ENCODE measurements at places on chromosomes 6 and 20.

DNA sequence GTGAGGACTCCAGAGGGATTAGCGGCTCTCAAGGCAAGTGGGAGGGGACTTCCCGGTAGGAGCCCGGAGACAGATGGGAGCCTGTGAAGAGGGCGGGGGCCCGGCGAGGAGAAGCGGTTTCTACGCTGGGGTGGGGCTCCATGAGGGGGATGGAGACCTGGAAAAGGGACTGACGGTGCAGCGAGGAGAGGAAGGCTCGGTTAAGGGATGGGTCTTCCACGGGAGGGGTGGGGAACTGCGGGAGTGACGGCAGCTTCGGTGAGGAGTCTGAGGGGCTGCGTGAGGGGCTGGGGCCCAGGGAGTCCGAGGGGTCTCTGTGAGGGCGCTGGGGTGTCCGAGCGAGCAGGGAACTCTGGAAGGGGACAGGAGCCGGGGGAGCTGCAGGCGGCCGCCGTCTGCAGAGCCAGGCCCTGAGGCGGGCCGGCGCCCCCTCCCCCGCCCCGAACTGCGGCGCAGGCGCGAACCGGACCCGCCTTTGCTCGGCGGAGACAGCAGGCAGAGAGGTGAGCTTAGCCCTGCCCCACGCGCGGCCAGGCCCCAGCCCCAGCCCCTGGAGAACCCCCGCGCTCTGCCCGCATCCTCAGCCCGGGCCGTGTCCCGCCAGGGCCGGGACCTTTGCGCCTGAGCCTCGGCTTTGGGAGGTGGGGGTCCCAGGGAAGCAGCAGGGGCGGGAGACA, at the start of gene NRSN2:
Gene NRSN2 (plus strand): TSS at position 472 of the 677 bp plus-strand sequence. CDS start 2,533 bp downstream, outside the sequence.
- no peak for DNase-seq

- no peak for DNase-seq
Measured at GRCh38 chr20:50895111-50895830, 36.0 kb downstream of the ADNP start.

DNA sequence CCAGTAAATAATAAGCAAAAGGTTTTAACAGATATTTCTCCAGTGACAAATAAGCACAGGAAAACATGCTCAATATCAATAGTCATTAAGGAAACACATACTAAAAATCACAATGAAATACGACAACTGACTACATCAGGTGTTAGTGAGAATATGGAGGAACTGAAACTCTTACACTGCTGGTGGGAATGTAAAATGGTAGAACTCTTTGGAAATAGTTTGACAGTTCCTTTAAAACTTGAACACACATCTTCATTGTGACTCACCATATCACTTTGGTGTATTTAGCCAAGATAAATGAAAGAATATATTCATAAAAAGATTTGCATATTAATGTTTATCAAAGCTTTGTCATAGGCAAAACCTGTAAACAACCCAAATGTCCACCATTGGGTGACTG, 11.3 kb upstream of the MAP3K5 start:
- DNase-seq = no peak

DNA sequence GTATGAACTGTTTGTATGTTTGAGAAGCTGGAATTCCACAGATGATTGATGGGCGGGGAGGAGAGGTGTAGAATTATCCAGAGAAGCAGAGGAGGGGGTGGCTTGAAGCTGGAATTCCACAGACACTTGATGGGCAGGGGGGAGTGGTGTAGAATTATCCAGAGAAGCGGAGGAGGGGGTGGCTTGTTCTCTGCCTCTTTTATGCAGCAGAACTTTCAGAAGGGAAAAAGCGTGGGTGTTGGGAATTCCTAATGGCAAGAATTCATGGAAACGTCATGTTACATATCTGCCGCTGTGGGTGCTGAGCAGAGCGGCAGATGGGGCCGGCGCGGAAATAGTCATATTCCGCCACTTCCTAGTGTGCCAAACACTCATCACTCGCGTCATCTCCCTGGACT, 167.9 kb upstream of the KCNG1 start:
- DNase-seq = no peak

GRCh38 chr20:39800111-39800510, 838.0 kb downstream of the DHX35 start:
- no peak for DNase-seq

DNA sequence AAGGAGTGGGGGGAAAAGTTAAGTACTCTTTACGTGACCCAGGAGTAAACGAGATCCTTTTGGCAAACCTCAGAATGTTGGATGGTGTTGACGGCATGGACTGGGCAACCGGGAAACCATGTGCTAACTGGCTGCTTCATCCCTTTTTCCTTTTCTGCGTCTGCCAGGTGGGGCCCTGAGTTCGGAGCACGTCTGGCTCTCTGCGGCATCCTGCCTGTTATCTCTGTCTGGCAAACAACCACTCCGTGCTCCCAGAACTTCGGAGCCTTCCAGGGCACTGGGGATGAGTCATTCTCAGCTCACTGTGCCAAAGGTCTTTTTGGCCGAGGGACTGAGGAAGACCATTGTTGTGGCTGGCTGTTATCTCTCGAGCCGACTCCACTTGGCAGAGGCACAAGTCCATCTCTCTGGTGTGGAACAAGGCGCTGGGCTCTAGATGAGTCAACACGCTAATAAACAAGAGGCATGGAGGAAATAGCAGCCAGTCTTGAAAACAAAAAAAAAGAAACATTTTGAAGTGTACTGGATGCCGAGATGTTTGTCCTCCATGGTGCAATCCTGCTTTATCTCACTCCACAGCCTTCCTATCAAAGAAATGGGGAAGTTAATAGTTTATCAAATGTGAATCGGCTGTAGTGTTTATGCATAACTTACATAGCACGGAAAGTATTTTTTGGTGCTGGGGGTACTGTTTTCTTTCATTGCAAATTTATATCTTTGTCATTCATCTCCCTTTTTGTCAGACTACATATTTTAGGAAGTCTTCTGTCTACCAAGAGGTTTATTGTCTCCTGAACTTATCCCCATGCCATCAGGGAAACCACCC, 64.6 kb upstream of the TXNDC5 start:
- no peak for DNase-seq

DNA sequence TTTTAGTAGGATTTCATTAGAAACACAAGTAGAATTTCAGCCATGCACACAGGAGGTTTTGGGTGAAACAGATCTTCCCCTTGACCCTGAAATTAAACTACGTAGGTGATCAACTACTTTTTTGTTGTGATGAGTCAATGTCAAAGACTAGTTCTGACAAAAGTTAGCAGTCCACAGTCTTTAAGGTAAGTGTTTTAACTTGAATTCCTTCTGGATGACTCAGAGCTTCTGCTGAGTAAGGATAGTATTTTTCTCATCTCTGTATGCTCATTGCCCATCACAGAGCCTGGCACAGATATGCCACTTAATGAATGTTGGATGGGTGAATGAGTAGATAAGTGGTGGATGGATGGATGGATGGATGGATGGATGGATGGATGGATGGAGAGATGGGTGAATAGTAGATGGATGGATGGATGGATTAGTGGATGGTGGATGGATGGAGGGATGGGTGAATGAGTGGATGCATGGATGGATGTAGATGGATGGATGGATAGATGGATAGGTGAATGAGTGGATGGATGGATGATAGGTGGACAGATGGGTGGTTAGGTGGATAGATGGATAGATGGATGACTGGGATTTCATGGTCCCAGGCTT, 165.3 kb downstream of the ZMYND8 start:
- DNase-seq = no peak

DNA sequence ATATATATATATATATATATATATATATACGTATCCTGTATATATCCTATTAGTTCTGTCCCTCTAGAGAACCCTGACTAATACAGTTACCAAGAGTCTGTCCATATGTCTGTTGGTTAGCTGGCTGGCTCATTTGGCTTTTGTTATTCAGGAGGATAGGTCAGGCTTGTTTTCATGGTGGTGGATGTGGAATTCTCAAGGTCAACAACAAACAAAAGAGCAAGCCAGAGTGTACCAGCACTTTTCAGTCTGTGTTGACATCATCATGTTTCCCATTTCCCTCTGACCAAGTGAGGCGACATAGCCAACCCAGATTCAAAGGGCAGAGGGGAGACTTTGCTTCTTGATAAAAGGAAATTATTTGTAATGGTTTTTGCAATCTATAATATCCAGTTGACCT, 88.5 kb upstream of the PTCHD4 start:
- DNase-seq = no peak

- no peak for DNase-seq
Measured at GRCh38 chr6:105482227-105482844, 79.5 kb upstream of the PREP start.

GRCh38 chr6:34301408-34301807, 52.6 kb upstream of the SMIM29 start:
- no peak for DNase-seq

DNA sequence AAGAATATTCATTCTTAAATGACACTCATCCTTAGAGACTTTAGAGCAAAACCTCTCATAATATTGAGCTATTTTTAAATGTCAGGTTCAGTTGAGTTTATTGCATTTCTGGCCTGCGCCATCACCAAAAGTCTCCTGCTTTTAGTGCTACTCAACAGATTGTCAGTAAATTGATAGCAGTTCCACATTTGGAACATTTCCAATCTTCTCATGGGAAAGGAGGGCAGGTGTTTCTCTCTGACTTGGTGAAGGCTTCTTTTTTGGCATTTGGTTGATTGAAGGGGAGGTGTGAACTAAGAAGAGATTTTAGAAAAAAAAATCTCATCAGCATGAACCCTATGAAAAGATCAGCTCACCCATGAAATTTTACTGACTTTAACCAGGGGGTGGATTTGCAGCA, 125.9 kb upstream of the INSM1 start:
- no peak for DNase-seq

GRCh38 chr6:25541228-25541627, 110.8 kb upstream of the SCGN start:
- no peak for DNase-seq

GRCh38 chr6:43060034-43060754, 763 bp downstream of the KLC4 start:
- no peak for DNase-seq

DNA sequence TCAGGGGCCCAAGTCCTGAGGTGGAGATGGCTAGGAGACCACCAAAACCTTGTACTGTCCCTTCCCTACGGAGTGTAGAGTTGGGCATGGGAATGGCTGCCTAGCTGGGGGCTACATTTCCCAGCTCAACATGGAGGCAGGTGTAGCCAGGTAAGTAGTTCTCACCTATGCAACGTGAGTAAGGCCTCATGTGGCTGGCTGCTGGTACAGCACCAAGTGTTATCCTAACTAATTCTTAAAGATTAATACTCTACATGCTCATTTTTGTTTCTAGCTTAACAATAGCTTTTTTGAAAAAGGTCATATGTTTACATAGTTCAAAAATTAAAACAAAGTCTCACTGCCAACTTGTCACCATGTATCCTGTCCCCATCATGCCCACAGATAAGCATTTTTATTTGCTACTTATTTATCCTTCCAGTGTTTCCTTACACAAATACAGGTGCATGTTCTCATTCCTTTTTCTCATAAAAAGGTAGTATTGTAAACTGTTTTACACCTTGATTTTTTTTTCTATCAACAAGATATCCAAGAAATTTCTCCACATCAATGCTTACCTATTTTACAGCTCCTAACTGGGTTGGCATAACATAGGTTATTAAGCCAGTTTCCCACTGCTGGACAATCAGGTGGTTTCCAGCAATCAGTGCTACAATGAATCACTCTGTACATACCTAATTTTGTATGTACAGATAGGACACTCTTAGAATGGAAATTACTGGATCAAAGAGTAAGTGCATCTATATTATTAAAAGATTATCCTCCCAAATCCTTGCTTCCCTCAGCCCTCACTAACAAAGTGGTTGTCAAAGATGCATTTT, 25.5 kb downstream of the ABHD12 start:
- no peak for DNase-seq

DNA sequence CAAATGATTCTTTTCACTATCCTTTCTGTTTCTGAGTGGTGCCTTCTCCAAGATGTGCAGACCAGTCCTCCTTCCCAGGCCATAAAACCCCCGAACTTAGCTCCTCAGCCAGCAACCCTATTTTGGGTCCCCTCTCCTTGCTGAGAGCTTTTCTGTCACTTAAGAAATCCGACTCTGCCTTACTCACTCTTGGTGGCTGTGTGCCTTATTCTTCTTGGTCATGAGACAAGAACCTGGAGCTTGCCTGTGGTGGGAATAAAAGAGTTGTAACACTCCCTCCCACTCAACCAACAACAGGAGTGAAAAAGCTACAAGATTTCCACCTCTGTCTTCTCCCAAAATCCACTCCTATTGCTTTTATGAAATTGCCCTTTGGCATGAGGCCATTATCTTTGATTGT, 62.6 kb downstream of the RPS12 start:
- DNase-seq = no peak

GRCh38 chr6:74289884-74290283, 593.9 kb downstream of the CD109 start:
- DNase-seq = no peak

- no peak for DNase-seq
Measured at GRCh38 chr6:119446609-119447008, 97.0 kb upstream of the MAN1A1 start.

GRCh38 chr6:168992446-168993144, 261.1 kb downstream of the THBS2 start:
- DNase-seq = no peak

DNA sequence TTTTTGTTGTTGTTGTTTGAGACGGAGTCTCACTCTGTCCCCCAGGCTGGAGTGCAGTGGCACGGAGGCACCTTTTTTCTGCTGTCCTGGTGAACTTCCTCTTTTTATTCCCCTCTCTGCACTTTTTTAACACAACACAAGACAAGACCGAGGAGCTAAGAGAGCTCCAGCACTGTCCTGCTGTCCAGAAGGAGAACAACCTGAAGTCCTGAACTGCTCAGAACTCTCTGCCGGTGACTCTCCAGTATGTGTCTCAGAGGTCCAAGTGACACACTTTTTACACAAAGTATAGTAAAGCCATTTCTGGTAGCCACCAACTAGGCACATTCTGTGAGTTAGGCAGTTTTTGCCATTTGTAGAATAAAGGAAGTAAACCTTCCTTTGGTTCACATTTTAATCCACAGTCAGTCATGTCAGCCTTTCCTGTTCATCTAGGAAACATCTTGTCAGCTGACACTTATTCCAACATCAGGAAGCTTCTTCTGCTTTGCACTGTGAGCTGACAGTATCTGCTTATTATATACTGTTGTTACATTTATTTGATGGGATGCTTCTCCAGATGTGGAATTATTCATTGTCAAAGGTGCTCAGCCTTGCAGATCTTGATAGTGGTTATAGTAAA, 28.1 kb upstream of the TXNDC5 start:
- no peak for DNase-seq

- no peak for DNase-seq
Measured at GRCh38 chr20:40008177-40008576, 680.9 kb downstream of the MAFB start.

DNA sequence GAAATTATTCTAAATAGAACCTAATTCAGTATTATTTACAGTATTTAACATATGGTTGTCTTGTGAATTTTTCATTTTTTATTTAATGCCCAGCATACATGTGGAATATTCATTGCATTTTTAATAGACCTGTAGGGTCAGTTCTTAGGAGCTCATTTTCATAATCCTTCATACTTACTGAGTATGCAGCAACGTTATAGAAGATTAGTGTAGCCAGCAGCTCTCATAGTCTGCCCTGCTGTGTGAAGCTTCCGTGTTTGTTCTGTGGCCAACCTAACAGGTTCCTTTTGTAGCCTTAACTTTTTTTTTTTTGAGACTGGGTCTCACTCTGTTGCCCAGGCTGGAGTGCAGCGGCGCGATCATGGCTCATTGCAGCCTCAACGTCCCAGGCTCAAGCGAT, 261.4 kb downstream of the ARID1B start:
- DNase-seq = no peak

Measured in esophagus squamous epithelium (tissue), 5 donors.